ENCODE measurements at places on chromosomes 1 and 21.

DNA sequence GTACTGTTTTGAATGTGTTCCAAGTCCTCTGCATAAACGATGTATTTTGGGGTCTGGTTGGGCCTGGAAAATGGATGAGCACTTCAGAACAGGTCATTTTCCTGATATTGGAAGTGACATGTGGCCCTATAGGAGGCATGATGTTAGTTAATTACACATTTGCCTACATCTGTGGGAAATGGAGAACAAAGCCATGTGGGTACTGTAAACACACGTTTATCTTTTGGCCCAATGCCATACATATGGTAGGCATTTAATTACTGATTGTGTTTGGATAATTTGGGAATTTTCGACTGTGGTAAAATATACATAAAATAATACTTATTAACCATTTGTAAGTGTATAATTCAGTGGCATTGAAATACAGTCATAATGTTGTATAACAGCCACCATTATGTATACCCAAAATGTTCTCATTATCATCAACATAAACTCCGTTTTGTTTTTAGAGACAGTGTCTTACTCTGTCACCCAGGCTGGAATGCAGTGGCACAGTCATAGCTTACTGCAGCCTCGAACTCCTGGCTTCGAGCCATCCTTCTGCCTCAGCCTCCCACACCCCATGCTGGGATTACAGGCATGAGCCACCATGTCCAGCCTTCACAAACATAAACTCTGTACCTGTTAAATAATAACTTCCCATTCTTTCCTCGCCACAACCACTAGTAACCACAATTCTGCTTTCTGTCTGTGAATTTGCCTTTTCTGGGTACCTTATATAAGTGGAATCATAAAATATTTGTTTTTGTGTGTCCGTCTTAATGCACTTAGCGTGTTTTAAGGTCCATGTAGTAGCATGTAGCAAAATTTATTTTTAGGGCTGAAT is 11.9 kb upstream of the RNPEP start:
- DNase-seq = peak; percentile 78

DNA sequence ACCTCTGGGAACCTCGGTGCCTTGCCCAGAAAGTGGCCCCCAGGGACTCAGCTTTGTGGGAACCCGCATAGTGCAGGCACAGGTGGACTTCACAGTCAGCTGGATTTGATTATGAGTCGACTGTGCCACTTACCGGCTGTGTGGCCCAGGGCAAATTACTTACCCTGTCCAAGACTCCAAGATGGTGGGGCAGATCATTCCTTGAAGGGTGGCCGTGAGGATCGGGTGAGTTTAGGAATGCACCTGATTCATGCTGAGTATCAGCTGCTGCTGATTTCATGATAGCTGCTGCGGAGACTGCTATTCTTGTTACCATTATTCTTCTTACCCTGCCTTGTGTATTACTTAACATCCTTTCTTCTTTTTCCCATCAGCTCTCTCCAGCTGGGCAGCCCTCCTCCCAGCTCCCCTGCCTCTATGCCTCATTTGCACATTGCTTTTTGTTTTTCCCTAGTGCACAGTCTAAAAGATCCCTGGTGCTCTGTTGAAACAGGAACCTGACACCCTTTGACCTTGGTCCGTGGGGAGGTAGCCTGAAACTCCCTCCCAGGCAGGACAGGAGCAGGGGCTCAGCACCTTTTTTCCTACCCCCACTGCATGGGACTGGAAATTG is 40.5 kb upstream of the FHAD1 start:
- no peak for DNase-seq

- no peak for DNase-seq
Observed at GRCh38 chr21:29601047-29601446, 302.3 kb downstream of the BACH1 start.

- DNase-seq = no peak
Observed at GRCh38 chr21:36022427-36023091, 37.8 kb downstream of the SETD4 start.

- DNase-seq = no peak
Observed at GRCh38 chr1:10738061-10739058, 58.1 kb downstream of the CASZ1 start.

DNA sequence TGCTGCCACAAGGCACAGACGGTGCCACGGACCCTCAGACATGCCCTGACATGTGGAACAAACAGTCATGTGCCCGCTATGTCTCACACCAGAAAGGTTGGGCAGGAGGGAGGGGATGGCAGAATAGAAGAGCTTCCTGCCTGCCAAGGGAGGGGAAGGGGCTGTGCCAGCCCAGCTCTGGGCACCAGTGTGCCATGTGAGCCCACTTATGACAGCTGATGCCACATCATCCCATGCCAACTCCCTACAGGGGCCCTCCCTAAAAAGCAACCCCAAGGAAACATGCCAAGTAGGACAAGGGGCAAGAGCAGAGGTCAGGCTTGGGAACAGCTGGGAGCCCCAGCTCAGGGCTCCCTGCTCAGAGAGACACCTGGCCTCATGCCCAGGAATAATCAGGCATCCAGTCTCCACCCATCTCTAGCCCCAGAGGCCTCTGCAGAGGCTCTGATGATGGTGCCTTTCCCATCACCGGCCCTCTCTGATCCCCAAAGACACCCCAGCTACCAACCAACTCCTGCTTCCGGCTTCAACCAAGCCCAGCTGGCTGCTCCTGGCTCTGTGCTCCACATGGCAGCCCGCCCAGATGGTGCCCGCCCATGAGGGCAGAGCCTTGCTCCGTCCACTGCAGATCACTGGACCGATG is 10.3 kb downstream of the ADGRB2 start:
- peak; percentile 49 for DNase-seq

DNA sequence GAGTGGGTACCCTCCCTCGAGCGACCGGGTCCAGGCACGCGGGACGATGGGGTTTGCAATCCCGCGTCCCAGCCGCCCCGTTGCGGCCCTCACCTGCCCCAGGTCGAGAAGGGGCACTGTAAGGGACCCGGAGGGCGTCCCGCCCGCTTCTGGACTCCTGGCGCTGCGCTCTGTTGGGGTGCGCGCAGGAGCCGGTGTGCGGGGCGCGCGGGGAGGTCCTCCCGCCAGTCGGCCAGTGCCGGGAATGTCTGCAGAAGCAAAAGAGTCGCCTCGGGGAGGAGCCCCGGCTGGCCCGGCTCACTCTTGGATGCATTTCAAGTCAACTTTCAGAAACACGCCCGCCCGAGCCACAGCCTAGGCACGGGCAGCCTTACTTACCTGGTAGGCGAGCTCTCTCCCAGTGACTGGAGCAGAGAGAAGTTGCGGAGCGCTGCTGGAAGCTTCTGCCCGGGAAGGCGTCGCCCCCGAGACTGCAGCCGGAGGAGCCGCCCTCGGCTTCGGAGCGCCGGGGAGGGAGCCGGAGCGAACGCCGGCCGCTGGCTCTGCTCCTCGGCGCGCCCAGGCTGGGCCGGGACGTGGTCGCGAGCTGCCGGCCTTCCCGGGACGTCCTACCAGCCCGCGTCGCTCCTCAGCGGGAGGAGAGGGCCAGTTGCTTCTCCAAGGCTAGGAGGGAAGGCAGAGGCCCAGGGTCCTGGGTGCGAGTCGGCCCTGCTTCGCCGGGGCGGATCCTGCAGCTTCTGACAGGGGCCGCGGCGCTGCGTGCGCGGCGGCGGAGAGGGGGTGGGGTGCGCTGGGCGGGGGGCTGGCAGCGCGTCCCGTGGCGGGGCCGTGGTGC is at the start of gene LMX1A:
LMX1A (minus strand) TSS at position 739 of the 835 bp plus-strand sequence. CDS start 1,156 bp downstream, outside the sequence.
- peak; percentile 35 for DNase-seq

GRCh38 chr21:37446552-37446951 is 80.0 kb downstream of the DYRK1A start:
- DNase-seq = no peak

DNA sequence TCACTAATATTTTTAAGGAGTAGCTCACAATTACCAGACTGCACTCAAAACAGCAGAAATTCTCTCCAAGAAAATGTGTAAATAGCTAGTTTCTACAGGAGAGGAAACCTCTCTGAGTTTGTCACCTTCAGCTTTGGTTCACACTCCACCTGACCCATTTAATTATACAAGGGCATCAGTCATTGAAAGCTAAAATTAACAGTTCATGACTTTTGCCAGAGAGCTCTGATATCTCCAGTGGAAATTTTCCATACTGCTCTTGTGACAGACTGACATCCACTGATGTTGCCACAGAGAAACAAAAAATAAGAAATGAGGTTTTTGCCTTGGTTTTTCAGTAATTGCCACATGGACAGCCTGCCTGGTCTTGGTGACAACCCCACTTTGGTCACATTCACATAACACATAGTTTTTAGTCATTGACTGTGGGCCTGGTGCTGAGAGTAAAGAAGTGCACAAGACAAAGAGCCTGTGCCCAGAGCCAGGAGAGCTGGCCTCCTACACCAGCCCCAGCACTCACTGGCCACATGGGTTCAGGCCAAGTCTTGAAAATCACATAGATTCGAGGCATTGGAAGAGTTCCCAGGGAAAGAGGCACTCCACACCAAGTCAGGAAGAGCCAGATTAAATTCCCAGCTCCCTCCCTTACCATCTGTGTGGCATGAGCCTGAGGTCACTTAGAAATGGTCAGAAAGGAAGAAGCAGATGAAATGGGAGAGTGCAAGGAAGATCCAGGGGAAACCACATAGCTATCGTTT is 13.8 kb upstream of the SIM2 start:
- no peak for DNase-seq

- no peak for DNase-seq
Observed at GRCh38 chr1:115031595-115031994, 2.0 kb downstream of the TSHB start.

- DNase-seq = no peak
Observed at GRCh38 chr21:42493109-42494060, 2.6 kb downstream of the RSPH1 start.

GRCh38 chr21:45870421-45870820 is 111.1 kb upstream of the COL6A1 start:
- DNase-seq = no peak

DNA sequence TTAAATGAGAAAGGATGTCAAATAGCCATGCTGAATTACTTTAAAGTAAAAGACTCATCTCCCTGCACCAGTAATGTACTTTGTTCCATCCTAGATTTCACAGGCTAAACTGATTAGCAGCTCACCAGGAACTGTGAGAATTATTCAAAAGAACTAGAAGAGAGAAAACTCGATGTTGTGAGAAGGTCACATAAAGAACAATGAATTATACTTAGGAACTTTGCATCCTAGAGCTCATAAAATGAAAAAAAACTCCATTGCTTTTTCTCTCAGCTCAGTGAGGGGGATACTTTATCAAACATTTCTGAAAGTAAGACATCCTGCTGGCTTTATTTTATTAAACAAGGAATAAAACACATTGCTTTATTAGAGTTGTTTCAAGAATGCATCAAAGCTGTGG is 278.5 kb downstream of the MRPL39 start:
- peak; percentile 38 for DNase-seq

GRCh38 chr1:37482796-37483744 is 8.7 kb downstream of the ZC3H12A start:
- no peak for DNase-seq

DNA sequence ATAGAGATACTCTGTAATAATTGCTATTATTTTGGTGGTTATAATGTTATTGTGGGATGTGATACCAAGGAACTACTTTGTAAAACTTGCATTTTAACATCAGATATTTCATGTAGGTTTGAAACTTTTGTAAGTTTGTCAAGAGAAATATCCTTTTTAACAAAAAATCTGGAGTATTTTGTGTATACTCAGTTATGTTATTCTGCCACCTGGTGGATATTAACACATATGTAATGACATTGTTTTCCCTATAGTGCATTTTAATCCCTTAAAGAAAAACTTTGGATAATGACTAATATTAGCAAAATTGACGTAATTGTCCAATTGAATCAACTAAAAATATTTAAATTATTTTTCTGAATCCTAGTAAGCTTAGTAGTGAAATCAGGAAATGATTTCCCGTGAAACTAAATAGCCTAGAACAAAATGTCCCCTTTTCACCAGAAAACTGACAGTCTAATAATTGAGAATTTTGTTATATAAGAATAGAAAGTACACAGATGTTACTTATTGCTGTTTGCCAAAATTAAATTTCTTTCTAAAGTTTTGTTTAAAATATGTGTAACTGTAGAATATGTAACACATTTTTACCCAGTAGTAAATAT is 39.6 kb downstream of the KCTD3 start:
- peak; percentile 74 for DNase-seq

- peak; percentile 64 for DNase-seq
Observed at GRCh38 chr1:155801149-155801548, 55.9 kb downstream of the GON4L start.

Measured in GM23248 (cell line).